ENCODE measurements at places on chromosomes 1 and 21. TPM values are rescaled to one million over a fixed set of nuclear protein-coding genes. Genes with fewer than 3 reads are reported as not detected.

The PTPN14 gene
- 15.4 TPM for total RNA-seq

The CFHR1 gene
- 0.81 TPM for total RNA-seq

The RAB25 gene
- 123 TPM for total RNA-seq

The FCRL4 gene
- not detected for total RNA-seq

The TRIM67 gene
- total RNA-seq, result not detected

- no peak for DNase-seq
- H3K36me3 ChIP-seq, result no peaks in the 10 kb centered on the region
- H3K27ac ChIP-seq, result no peak overlapping the region
- no peaks in the 10 kb centered on the region for H3K27me3 ChIP-seq
- H3K4me3 ChIP-seq, result peak overlapping the region; percentile 1
Measured at GRCh38 chr1:174414203-174414602, 33.6 kb upstream of the GPR52 start.

GRCh38 chr1:159856576-159856975 lies 5.9 kb downstream of the VSIG8 start:
- H3K36me3 ChIP-seq, result no peaks in the 10 kb centered on the region
- no peak overlapping the region for H3K27ac ChIP-seq
- no peak for DNase-seq
- H3K27me3 ChIP-seq, result no peaks in the 10 kb centered on the region
- peaks cover 19% of the 10 kb centered on the region for H3K4me1 ChIP-seq

DNA sequence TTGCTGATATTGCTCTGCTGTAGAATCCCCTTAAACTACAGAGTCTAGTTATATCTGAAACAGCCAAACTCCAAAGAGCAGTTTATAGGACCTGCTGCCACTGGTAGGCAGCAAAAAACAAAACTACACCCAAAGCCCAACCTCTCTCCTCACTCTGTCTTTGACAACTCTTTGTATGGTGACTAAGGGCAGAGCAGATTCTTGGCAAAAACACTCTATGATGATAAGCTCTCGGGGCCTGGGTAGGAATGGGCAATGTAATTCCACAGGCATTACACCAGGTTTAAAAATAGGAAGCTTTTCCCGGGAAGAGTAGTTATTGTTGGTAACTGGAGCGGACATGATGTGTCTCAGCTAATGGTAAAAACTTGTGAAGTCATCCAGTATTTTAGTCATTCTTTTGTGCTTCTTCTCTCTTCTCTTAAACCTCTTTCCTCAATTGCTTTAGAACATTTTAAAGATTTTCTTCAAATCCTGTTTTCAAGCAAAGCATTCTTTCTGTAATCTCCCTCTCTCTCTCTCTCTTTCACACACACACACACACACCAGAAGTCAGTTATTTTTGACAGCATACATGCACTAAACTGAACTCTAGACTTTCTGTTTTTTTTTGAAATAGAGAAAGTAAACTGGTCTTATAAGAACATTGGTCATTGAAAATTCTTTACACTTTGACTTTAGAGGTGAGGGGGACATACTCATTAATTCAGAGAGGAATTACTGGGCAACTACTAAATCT lies 193.5 kb downstream of the PAPPA2 start:
- H3K27me3 ChIP-seq, result no peaks in the 10 kb centered on the region
- H3K36me3 ChIP-seq, result no peaks in the 10 kb centered on the region
- no peak overlapping the region for H3K27ac ChIP-seq
- no peak for DNase-seq
- H3K4me3 ChIP-seq, result no peak overlapping the region
- no peaks in the 10 kb centered on the region for H3K4me1 ChIP-seq

DNA sequence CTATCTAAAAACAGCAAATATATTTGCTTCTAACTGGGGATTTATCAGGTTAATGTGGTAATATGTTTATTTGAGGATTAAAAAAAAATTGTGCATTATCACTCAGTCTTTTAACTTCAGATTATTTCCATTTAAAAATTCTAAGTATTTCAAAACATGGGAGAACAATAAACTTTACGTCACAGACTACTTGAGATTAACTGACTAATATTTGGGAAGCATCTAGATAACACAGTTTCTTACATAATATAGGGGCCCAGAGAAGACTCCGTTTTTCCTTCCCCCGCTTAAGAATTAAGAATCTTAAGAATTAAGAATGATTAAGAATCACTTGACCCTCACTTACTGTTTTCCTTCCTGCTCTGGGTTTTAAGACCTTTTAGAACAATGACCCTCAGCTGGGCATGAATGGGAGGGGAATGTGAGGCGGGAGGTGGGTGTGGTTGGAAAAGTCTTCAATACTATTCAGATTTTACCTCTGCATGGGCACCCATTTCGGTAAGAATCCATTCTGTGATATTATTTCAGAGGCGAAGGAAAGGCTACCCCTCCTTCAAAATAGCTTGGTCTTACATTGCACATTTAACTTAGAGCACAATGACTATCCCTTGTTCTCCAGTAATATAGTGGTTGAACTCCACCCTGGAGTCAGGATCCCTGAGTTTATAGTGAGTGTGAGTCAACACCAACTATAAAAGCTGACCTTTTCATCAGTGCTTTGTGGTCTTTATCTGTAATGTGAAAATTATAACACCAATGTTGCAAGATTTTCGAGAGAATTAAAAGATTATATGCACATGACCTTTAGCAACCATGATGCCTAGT lies 821.3 kb downstream of the USP25 start:
- H3K36me3 ChIP-seq, result no peaks in the 10 kb centered on the region
- H3K4me3 ChIP-seq, result no peak overlapping the region
- no peaks in the 10 kb centered on the region for H3K27me3 ChIP-seq
- H3K4me1 ChIP-seq, result no peaks in the 10 kb centered on the region
- no peak overlapping the region for H3K27ac ChIP-seq

- peaks cover 13% of the 10 kb centered on the region for H3K4me1 ChIP-seq
- no peak overlapping the region for H3K4me3 ChIP-seq
- DNase-seq, result no peak
- no peaks in the 10 kb centered on the region for H3K36me3 ChIP-seq
- no peaks in the 10 kb centered on the region for H3K27me3 ChIP-seq
Measured at GRCh38 chr1:94027721-94028515, 93.0 kb downstream of the ABCA4 start.

GRCh38 chr21:37075214-37075770 lies 2.2 kb downstream of the TTC3 start:
- H3K27ac ChIP-seq, result no peak overlapping the region
- no peaks in the 10 kb centered on the region for H3K27me3 ChIP-seq
- no peaks in the 10 kb centered on the region for H3K36me3 ChIP-seq
- DNase-seq, result no peak
- H3K4me1 ChIP-seq, result peaks cover 9% of the 10 kb centered on the region

- peaks cover 6% of the 10 kb centered on the region for H3K4me1 ChIP-seq
- no peak overlapping the region for H3K4me3 ChIP-seq
- H3K27ac ChIP-seq, result no peak overlapping the region
- no peaks in the 10 kb centered on the region for H3K36me3 ChIP-seq
- DNase-seq, result peak; percentile 73
Measured at GRCh38 chr1:18632783-18633421, 2.3 kb downstream of the PAX7 start.

GRCh38 chr1:207970329-207971233 lies 59.7 kb upstream of the CD34 start:
- no peak for DNase-seq
- H3K4me1 ChIP-seq, result no peaks in the 10 kb centered on the region
- no peaks in the 10 kb centered on the region for H3K36me3 ChIP-seq
- no peak overlapping the region for H3K4me3 ChIP-seq

DNA sequence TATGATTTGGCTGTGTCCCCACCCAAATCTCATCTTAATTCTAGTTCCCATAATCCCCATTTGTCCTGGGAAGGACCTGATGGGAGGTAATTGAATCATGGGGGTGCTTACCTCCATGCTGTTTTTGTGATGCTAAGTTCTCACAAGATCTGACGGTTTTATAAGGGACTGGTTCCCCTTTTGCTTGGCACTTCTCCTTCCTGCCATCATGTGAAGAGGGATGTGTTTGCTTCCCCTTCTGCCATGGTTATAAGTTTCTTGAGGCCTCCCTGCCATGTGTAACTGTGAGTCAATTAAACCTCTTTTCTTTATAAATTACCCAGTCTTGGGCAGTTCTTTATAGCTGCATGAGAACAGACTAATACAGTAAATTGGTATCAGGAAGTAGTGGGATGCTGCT lies 114.1 kb downstream of the ZNF648 start:
- no peak for DNase-seq
- H3K27ac ChIP-seq, result no peak overlapping the region
- H3K27me3 ChIP-seq, result no peaks in the 10 kb centered on the region
- no peak overlapping the region for H3K4me3 ChIP-seq

DNA sequence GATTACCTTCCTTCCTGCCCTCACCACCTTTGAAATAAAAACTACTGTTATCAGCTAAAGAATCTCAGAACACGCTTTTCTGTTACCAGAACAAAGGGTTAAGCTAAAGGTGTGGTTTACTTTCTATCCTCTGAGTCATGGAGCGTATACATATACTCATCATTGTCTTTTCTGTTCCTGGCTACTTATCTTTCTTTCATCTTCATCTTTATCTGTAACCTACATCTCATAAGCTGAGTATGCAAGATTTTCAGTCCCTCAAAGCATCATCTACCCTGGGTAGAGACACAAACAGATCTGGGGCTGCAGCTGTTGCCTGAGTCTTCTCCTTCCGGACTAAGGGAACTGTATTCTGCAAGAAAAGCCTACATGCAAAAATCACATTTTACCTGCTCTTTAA lies 75.6 kb downstream of the LMO4 start:
- no peaks in the 10 kb centered on the region for H3K27me3 ChIP-seq
- DNase-seq, result no peak
- no peak overlapping the region for H3K4me3 ChIP-seq
- H3K4me1 ChIP-seq, result no peaks in the 10 kb centered on the region
- H3K36me3 ChIP-seq, result no peaks in the 10 kb centered on the region
- H3K27ac ChIP-seq, result no peak overlapping the region

- no peak overlapping the region for H3K27ac ChIP-seq
- H3K36me3 ChIP-seq, result no peaks in the 10 kb centered on the region
- no peaks in the 10 kb centered on the region for H3K4me1 ChIP-seq
- no peaks in the 10 kb centered on the region for H3K27me3 ChIP-seq
- no peak for DNase-seq
Measured at GRCh38 chr1:54681358-54681757, 34.3 kb upstream of the TTC4 start.

- H3K4me3 ChIP-seq, result peak overlapping the region; percentile 26
- H3K27ac ChIP-seq, result no peak overlapping the region
- peak; percentile 82 for DNase-seq
- H3K4me1 ChIP-seq, result peaks cover 17% of the 10 kb centered on the region
- no peaks in the 10 kb centered on the region for H3K36me3 ChIP-seq
Measured at GRCh38 chr1:3393024-3393986, 61.2 kb upstream of the ARHGEF16 start.

- no peak overlapping the region for H3K4me3 ChIP-seq
- no peak overlapping the region for H3K27ac ChIP-seq
- no peaks in the 10 kb centered on the region for H3K4me1 ChIP-seq
Measured at GRCh38 chr1:241443561-241443960, 76.0 kb downstream of the FH start.

DNA sequence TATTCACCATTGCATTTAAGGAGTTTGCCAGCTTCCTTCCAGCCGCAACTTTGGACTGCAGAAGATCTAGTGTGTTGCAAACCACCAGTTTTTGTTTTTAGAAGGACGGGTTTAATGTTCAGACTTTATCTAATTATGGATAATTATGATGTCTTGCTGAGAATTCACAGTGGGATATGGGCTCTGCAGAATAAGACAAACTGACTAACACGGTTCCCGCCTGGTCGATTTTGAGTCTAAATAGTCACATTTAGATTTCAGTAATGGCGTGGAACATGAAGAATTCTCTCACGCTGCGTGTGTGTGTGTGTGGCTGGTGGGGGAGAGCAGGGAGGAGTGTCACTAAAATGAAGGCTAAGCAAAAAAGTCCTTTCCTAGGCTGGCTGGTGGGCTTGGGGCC lies 48.5 kb upstream of the DMRTB1 start:
- H3K27me3 ChIP-seq, result no peaks in the 10 kb centered on the region
- no peaks in the 10 kb centered on the region for H3K36me3 ChIP-seq
- H3K4me3 ChIP-seq, result no peak overlapping the region
- H3K4me1 ChIP-seq, result no peaks in the 10 kb centered on the region

DNA sequence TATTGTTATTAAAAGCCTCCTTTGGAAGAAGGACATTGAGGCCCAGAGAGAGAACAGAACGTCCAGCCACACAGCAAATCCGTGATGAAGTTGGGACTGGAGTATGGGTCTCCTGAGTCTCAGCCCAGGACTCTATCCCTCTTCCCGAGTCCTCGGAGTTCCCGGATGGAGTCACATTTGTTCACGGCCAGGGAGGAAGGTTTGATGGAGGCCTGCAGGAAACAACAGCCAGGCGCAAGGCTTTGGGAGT lies 357 bp upstream of the TXLNA start:
- no peak for DNase-seq
- peaks cover 38% of the 10 kb centered on the region for H3K36me3 ChIP-seq
- peak overlapping the region; percentile 54 for H3K4me3 ChIP-seq
- H3K27ac ChIP-seq, result peak overlapping the region; percentile 95

GRCh38 chr1:214330222-214330621 lies 49.3 kb downstream of the SMYD2 start:
- H3K4me3 ChIP-seq, result no peak overlapping the region
- peaks cover 6% of the 10 kb centered on the region for H3K4me1 ChIP-seq
- no peak overlapping the region for H3K27ac ChIP-seq
- no peak for DNase-seq

GRCh38 chr1:76073481-76073880 lies 1.1 kb upstream of the ST6GALNAC3 start:
- H3K36me3 ChIP-seq, result no peaks in the 10 kb centered on the region
- H3K27me3 ChIP-seq, result no peaks in the 10 kb centered on the region
- peaks cover 21% of the 10 kb centered on the region for H3K4me1 ChIP-seq
- H3K4me3 ChIP-seq, result no peak overlapping the region

DNA sequence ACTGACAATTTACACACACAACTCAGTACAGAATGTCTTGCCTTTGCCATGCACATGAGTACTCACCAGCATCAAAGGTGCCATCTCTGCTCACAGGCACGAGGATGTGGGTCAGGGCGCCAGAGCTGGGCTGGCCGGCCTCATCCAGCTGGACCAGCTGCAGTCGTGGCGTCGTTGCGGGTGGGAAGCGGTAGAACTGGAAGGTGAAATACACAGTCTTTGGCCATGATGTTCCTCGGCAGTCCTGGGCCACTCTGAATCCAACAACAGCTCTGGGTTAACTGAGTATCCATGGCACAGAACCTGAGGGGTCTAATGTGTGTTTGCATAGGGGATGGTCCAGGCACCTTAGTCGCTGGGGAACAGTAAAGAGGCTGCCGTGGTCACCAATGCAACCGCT lies 87.7 kb downstream of the NPHP4 start:
- H3K36me3 ChIP-seq, result no peaks in the 10 kb centered on the region
- no peaks in the 10 kb centered on the region for H3K4me1 ChIP-seq
- no peak overlapping the region for H3K4me3 ChIP-seq
- no peak overlapping the region for H3K27ac ChIP-seq
- H3K27me3 ChIP-seq, result no peaks in the 10 kb centered on the region
- DNase-seq, result no peak

- H3K27me3 ChIP-seq, result no peaks in the 10 kb centered on the region
- H3K4me1 ChIP-seq, result peaks cover 70% of the 10 kb centered on the region
- peak overlapping the region; percentile 82 for H3K27ac ChIP-seq
- H3K4me3 ChIP-seq, result no peak overlapping the region
- no peak for DNase-seq
- H3K36me3 ChIP-seq, result peaks cover 36% of the 10 kb centered on the region
Measured at GRCh38 chr1:16147156-16147926, 8.5 kb downstream of the EPHA2 start.

GRCh38 chr1:160402001-160402795 lies 1.8 kb downstream of the VANGL2 start:
- no peak for DNase-seq
- H3K4me1 ChIP-seq, result peaks cover 20% of the 10 kb centered on the region
- no peak overlapping the region for H3K27ac ChIP-seq
- peaks cover 13% of the 10 kb centered on the region for H3K27me3 ChIP-seq
- no peaks in the 10 kb centered on the region for H3K36me3 ChIP-seq
- no peak overlapping the region for H3K4me3 ChIP-seq

Measured in upper lobe of left lung (tissue), 6 donors.